Tibial nerve (tissue), 4 donors: ENCODE measurements at places on chromosomes 4 and X. TPM values are rescaled to one million over a fixed set of nuclear protein-coding genes. Genes with fewer than 3 reads are reported as not detected.
A peak's percentile ranks its signal among the peaks of the same experiment; 100 is the strongest.

DNA sequence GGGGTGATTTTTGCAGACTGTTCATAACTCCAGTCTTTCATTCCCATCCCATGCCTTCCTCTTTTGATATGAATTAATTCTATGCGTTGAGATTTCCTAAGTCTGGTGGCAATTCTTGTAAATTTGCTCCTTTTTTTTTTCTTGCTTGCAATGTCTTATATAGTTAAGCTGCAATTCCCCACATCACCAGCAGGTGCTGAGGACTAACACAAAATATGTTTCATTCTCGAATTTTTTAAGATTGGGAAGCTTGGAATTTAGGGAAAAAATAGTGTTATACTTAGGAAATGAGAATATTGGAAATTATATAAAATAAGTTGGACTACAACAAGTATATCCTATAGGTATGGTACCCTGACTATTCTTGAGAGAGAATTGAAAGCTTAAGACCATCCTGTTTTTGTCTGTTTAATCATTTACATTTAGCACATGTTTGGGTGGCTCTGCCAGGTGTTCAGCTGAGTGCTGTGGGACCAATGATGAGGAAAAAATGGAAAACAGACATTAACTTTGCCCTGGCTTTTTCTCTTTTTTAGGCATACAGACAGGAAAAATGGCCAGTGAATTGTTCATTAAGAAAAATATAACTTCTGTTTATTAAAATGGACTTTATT lies 30.2 kb downstream of the AFF2 start:
- no peaks in the 10 kb centered on the region for H3K36me3 ChIP-seq
- H3K27ac ChIP-seq, result no peak overlapping the region
- H3K27me3 ChIP-seq, result no peaks in the 10 kb centered on the region

DNA sequence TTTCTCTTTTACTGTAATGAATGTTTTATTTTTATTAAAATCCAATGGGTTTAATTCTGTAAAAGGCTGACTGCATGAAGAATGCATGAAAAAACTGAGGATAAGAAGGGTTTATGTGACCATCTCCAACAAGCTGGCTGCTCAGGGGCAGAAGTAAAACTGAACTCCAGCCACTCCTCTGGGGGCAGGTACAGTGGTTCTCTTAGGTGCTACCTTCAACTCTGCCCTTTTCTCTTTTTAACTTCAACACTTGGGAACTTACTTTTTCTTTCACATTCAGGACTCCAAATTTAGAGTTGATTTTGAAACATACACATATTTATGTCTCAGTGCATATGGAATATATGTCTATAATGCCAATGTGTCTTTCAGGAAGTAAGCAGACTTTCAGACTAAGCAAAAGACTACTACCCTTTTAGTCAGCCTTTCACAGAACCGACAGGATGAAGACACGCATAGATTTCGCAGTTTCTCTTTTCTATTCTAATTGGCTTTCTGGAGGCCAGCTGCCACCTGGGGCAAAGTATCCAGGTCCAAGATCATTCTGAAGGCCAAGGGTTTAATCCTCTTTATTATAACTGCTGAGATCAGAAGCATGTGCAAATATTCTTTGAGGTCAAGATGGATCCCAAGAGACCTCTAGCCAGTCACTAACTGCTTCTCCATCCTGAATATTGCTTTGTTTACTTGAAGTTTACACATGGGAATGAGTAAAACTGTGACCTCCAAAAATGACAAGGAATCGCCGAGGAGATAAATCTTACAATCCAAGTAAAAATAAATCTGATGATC lies 30.7 kb downstream of the HS3ST1 start:
- H3K27ac ChIP-seq, result no peak overlapping the region
- no peaks in the 10 kb centered on the region for H3K36me3 ChIP-seq
- H3K27me3 ChIP-seq, result no peaks in the 10 kb centered on the region
- DNase-seq, result no peak

DNA sequence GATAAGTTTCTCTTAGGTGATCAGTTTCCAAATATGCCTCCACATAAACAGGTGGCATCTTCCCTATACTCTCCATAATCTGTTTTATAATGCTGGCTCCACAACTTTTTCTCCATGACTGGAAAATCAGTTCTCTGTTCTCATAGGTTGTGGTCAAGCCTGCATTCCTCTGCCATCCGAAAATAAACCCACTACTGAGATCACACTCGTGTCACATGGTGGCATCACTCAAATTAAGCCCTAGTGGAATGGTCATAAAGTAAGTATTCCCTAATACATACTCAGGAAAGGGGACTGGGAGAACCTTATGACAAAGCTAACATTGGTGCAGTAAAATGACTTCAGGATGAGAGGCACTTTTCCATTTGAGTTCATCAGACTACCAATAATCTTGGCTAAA lies 37.6 kb downstream of the MAGED4B start:
- no peaks in the 10 kb centered on the region for H3K36me3 ChIP-seq
- H3K27ac ChIP-seq, result no peak overlapping the region
- H3K4me3 ChIP-seq, result no peak overlapping the region
- DNase-seq, result no peak
- no peaks in the 10 kb centered on the region for H3K27me3 ChIP-seq

DNA sequence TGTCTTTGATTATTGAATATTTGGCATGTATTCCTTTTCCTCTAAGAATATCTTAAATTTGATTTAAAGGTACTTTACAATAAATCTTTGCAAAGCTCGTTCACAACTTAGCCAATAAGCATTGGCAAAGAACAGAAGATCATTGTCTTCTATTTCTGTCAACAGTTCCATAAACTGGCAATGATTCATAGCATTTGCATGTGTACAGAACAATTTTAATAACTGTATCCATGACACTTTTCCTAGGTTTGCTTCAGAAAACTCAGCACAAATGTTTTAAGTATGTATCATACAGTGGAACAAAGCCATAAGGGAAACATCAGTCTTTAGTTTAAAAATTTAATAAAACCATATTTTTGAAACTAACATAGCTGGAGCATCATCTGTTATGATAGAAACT lies 462.7 kb upstream of the RPS6KA3 start:
- H3K27me3 ChIP-seq, result no peaks in the 10 kb centered on the region
- no peak overlapping the region for H3K4me3 ChIP-seq
- DNase-seq, result no peak
- no peaks in the 10 kb centered on the region for H3K36me3 ChIP-seq
- no peaks in the 10 kb centered on the region for H3K4me1 ChIP-seq

DNA sequence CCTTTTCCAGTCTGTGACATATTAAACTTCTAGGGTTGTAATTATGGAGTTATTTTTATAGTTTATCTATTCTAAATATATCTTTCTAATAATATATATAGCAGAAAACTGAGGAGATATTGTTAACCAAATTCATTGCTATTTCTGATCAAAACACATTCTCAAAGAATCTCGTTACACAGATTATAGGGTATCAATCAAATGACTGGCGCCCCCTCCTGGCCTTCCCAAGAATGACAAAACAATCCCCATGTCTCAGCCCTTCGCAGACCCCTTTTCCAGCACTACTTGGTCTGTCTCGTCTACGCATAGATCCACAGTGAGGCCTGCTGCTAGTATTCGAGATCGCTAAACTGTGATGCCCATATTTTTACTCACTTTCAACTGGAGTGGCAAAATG lies 209.3 kb downstream of the GPC3 start:
- no peak overlapping the region for H3K27ac ChIP-seq
- H3K4me3 ChIP-seq, result no peak overlapping the region
- H3K4me1 ChIP-seq, result no peaks in the 10 kb centered on the region

GRCh38 chrX:2451501-2452316 lies 49.1 kb downstream of the DHRSX start:
- no peak overlapping the region for H3K27ac ChIP-seq
- no peak overlapping the region for H3K4me3 ChIP-seq
- H3K4me1 ChIP-seq, result no peaks in the 10 kb centered on the region

DNA sequence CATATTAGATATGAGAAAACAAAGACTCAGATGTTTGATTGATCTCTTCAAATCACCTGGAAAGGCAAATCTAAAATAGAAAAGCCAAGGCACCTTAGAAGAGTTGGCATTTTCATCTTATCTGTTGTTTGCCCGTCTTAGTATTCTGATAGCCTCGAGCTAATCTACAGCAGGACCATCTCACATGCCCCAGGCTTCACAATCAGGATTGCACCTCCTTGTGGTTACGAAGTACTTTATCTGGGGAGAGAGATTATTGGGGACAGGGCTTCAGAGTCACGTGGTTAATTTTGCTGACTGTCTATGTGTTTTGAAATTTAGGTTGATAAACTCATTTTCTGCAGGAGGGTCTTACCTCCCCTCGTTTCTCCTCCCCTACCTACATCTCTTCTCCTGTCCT lies 313.1 kb upstream of the ANXA10 start:
- no peaks in the 10 kb centered on the region for H3K36me3 ChIP-seq
- no peaks in the 10 kb centered on the region for H3K27me3 ChIP-seq
- DNase-seq, result no peak
- H3K4me1 ChIP-seq, result no peaks in the 10 kb centered on the region
- no peak overlapping the region for H3K4me3 ChIP-seq

- H3K4me3 ChIP-seq, result no peak overlapping the region
- H3K36me3 ChIP-seq, result no peaks in the 10 kb centered on the region
- H3K4me1 ChIP-seq, result no peaks in the 10 kb centered on the region
- DNase-seq, result peak; percentile 9
- H3K27me3 ChIP-seq, result no peaks in the 10 kb centered on the region
Observed at GRCh38 chr4:149914119-149915115, 98.8 kb upstream of the IQCM start.

GRCh38 chrX:85004255-85004654 lies 578 bp downstream of the APOOL start:
- no peaks in the 10 kb centered on the region for H3K27me3 ChIP-seq
- H3K27ac ChIP-seq, result peak overlapping the region; percentile 62
- peak overlapping the region; percentile 55 for H3K4me3 ChIP-seq
- H3K4me1 ChIP-seq, result no peaks in the 10 kb centered on the region
- no peak for DNase-seq
- H3K36me3 ChIP-seq, result no peaks in the 10 kb centered on the region

DNA sequence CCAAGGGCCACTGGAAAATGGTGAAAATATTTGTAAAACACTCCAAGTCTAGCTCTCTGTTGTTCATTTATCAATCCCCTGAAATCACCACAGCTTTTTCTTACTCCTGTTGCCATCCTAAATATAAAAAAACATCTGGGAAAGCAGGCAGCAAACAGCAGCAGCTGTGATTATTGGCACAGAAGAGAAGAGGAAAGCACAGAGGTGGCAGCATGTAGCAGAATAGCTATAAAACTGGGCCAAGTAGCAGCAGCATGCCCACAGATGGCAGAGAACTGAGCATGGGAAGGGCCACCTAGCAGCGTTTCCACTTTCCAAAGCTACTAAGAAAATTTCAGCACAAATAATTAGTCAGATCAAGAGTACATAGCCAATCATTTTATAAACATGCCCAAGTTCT lies 307.2 kb downstream of the SLC7A11 start:
- no peak overlapping the region for H3K4me3 ChIP-seq
- H3K36me3 ChIP-seq, result no peaks in the 10 kb centered on the region
- no peak overlapping the region for H3K27ac ChIP-seq
- no peak for DNase-seq
- H3K27me3 ChIP-seq, result no peaks in the 10 kb centered on the region
- no peaks in the 10 kb centered on the region for H3K4me1 ChIP-seq

The TKTL1 gene
- not detected for total RNA-seq

DNA sequence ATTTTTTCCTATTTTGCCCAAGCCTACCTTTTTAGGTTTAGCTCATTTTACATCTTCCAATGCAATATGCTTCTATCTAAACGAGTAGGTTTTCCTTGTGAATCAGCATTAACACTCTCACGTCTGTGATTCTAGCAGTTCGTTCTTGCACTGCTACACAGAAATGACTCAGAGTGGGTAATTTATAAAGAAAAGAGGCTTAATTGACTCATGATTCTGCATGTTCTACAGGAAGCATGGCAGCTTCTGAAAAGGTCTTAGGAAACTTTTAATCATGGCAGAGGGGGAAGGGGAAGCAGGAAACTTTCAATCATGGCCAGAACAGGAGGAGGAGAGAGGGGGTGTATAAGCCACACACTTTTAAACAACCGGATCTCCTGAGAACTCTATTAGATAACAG lies 44.9 kb downstream of the SPANXN1 start:
- H3K4me1 ChIP-seq, result no peaks in the 10 kb centered on the region
- H3K36me3 ChIP-seq, result no peaks in the 10 kb centered on the region
- no peak overlapping the region for H3K27ac ChIP-seq

The GPR82 gene
- 0.59 TPM for total RNA-seq

The SYN1 gene
- 0.42 TPM for total RNA-seq

- H3K27me3 ChIP-seq, result no peaks in the 10 kb centered on the region
- DNase-seq, result no peak
- H3K27ac ChIP-seq, result no peak overlapping the region
- H3K4me3 ChIP-seq, result no peak overlapping the region
- no peaks in the 10 kb centered on the region for H3K4me1 ChIP-seq
Observed at GRCh38 chrX:106467422-106467821, 144.4 kb upstream of the RADX start.

The ADGRL3 gene
- total RNA-seq, result 20.1 TPM

DNA sequence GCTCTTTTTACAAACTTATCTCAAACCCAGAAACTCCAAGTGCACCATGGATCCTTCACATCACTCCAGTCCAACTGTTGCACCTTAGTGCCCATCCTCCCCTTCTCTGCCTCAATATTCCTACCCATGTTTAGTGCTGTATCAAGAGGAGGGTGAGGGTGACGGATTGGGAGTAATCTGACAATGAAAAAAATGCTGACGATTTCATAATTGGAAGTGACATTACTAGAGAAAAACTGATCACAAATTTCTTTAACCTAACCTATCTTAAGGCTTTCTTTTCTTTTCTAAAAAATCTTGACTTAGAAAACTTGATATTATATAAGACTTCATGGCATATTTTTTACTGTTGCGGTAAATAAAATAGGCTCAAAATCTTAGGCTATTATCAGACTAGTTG lies 1.5 kb upstream of the DCAF12L2 start:
- H3K4me1 ChIP-seq, result no peaks in the 10 kb centered on the region
- no peak overlapping the region for H3K27ac ChIP-seq
- H3K27me3 ChIP-seq, result no peaks in the 10 kb centered on the region
- H3K4me3 ChIP-seq, result no peak overlapping the region

- no peak for DNase-seq
- H3K27ac ChIP-seq, result no peak overlapping the region
- no peaks in the 10 kb centered on the region for H3K36me3 ChIP-seq
- H3K4me1 ChIP-seq, result no peaks in the 10 kb centered on the region
- no peak overlapping the region for H3K4me3 ChIP-seq
Observed at GRCh38 chr4:108054025-108054638, 64.4 kb downstream of the HADH start.

The VCX gene
- not detected for total RNA-seq

- H3K27ac ChIP-seq, result no peak overlapping the region
- H3K4me1 ChIP-seq, result no peaks in the 10 kb centered on the region
- no peaks in the 10 kb centered on the region for H3K27me3 ChIP-seq
- H3K36me3 ChIP-seq, result no peaks in the 10 kb centered on the region
- no peak for DNase-seq
- H3K4me3 ChIP-seq, result no peak overlapping the region
Observed at GRCh38 chr4:149993030-149993429, 85.2 kb upstream of the DCLK2 start.

GRCh38 chrX:106972896-106973295 lies 27.1 kb downstream of the MORC4 start:
- H3K27ac ChIP-seq, result no peak overlapping the region
- no peak for DNase-seq
- no peaks in the 10 kb centered on the region for H3K36me3 ChIP-seq
- H3K4me1 ChIP-seq, result no peaks in the 10 kb centered on the region
- no peak overlapping the region for H3K4me3 ChIP-seq

- no peaks in the 10 kb centered on the region for H3K36me3 ChIP-seq
- H3K27me3 ChIP-seq, result no peaks in the 10 kb centered on the region
- no peak for DNase-seq
- no peak overlapping the region for H3K27ac ChIP-seq
- peaks cover 9% of the 10 kb centered on the region for H3K4me1 ChIP-seq
- peak overlapping the region; percentile 11 for H3K4me3 ChIP-seq
Observed at GRCh38 chr4:182922501-182923284, 5.5 kb upstream of the DCTD start.

- H3K4me3 ChIP-seq, result no peak overlapping the region
- H3K27me3 ChIP-seq, result no peaks in the 10 kb centered on the region
- H3K4me1 ChIP-seq, result no peaks in the 10 kb centered on the region
- no peak overlapping the region for H3K27ac ChIP-seq
- DNase-seq, result no peak
Observed at GRCh38 chr4:170697845-170698244, 608.1 kb upstream of the AADAT start.
